ENCODE measurements at places on chromosomes 16 and 17.

- no peak for DNase-seq
Measured at GRCh38 chr16:88921591-88921990, 55.1 kb upstream of the PABPN1L start.

- no peak for DNase-seq
Measured at GRCh38 chr17:75228847-75229246, 23.4 kb downstream of the NUP85 start.

DNA sequence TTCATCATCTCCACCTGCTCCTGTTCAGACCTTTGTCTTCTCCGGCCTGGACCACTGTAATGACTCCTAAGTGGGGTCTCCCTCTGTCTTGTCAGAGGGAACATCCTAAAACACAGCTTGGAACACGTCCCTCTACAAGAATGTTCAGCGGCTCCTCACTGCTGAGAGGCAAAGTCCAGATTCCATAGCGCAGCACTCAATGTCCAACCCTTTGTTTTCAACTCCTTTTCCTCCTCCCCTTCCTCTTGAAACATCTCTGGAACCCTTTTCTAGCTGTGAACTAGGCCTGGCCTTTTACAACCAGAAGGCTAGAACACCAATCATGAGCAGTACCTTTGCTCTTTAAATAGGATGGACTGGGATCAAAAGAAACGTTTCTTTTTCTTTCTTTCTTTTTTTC lies 914 bp downstream of the C17orf50 start:
- no peak for DNase-seq

DNA sequence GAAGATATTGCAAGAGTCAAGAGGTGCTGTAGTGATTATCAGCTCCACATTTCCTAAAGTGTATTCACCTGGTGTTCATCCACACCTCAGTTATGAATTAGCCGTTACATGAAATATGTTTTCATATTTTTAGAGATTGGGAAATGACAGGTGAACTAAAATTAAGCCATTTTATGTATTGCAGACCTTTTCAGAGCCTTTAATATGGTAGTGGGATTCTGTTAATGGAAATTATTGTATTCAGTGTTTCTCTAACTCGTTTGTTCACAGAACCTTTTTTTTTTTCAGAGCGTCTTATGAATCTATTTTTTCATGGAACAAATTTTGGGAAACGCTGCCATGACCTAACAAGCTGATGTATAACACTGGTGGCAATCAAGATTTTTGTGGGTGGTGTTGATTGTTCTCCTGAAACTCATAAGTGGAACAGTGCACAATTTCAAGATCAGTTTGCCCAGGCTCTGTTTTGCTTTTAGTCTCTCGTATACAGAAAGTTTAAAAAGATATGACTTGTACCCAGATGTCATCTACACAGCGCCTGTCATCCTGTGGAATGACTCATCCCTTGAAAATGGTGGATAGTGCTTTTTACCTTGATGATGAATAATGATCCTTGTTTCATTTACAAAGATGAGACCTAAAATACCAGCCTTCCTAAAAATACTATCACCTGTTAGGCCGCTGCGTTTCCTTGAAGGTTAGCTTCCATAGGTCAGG lies 88.8 kb downstream of the ARHGAP44 start:
- no peak for DNase-seq

DNA sequence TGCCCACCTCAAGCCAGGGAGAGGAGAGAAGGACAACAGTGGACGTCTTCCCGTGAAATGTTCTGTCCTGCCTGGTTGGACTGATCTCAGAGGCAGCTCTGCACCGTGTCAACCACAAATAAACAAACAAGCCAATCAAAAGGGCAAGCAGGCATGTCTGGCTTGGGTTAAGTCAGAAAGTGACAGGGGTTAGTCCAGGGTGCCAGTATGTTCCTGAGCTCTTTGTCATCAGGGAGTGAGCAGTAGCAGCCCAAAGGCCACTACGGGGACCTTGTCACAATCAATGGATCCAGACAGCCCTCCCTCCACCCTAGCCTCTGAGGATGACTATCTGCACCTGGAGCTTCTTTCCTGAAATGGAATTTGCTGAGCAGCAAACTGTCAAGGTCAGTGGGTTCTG lies 35.0 kb downstream of the CNGB1 start:
- no peak for DNase-seq

DNA sequence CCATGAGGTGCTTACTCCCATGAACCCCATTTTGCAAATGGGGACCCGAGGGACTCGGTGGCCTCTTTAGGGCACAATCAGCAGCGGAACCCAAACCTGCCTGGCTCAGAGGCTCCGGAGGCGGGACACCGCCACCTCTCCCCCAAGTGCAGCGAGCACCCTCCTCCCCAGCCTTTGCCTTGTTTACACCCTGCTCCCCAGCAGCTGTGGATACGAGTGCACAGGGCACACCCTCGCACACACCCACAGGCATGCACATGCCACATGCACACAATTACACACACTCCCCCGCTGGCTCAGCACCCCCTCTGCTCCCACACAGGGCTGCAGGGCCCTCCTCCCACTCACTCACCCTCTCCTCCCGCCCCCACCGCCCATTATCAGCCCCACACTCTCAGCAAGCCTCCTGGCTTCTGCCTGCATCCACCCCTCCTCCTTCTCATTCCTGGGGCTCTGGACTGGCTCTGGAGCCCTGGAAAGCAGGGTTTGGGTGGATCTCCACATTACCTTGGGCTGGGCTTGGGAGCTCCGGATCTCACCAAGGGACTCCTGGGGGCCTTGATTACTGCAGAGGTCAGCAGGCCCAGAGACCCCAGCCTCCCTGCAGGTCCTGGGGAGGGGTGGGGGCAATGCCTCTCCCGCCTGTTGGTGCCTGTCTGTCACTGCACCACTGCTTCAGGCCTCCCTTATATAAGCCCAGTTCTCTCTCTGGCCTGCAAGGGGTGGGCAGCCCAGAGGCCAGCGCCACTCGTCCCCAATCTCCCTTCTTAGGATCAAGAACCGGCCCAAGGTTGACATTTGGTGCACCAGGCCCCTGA lies 6.4 kb downstream of the PDK2 start:
- DNase-seq, result no peak

DNA sequence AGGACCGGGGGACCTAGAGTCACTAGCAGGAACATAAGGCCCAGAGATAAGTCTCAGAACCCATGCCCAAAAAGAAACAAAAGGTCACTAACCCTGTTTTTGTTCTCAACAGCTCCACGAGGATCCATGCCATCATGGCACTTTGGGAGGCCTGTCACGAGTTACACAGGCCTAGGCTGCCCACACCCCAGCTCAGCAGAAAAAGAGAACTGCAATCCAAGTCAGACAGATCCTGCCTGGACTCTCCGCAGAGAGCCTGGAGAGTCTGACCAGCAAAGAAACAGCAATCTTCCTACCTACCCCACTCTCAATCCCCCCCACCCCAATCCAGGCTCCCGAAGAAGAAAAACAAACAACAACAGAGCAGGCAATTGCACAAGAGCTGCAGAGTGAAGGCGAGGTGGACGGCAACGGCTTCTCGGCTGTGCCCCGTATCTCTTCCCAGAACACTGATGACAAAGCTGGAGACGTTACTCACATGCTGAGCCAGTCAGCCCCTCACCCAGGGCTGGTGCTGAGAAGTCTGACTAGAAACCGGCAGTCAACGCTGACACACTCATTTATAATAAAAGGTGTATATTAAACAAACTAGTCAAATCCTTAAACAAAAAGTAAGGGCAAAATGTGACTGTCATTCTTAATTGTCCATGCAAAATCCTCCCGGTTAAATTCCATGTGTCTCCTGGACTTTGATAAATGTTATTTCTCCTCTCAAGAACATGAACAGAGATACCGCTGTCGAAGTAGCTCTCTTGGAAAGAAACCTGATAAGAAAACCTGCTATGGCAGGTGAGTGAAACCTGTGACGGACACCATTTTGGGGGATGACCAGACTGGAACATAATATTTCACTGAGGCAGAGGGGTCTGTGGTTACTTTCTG lies 89.3 kb downstream of the SMG6 start:
- DNase-seq, result peak; percentile 86

DNA sequence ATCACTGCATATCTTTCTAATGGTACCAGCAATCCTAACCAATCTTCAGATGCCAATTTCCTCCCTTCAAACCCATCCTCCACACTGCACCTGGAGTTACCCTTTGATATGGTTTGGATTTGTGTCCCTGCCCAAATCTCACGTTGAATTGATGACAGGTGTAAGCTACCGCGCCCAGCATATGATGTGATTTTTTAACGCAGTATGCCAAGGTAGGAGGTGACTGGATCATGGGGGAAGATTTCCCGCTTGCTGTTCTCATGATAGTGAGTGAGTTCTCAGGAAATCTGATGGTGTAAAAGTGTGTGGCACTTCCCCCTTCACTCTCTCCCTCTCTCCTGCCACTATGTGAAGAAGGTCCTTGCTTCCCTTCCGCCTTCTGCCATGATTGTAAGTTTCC lies 57.0 kb downstream of the TOX3 start:
- DNase-seq, result no peak

DNA sequence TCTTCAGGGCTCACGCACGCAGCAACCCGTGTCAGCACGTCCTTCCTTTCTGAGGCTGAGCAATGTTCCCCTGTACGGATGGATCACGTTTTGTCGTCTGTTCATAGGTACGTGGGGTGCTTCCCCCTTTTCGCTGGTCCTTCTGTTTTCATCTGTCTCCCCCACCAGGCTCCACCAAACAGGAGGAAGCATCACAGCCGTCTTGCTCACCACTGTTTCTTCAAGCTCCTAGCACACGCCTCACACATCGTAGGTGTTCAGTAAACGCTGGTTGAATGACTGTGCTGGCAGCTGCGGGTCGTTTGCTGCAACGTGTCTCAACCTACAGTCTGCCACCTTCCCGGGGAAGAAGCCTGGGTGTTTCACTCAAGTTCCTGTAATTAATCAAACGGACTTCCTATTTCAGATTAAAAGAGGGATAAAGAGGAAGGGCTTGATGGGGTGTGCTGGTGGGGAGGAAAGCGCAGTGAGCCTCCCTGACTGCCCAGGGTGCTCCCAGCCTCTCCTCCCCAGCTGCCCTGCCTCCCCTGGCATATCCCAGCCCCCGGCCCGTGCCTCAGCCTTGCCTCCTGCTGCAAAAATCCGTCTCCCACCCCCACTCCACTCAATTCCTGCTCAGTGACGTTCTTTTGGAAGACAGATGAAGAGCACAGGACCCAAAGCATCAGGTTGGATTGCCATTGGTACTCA lies 76.7 kb upstream of the DOC2B start:
- DNase-seq, result peak; percentile 57

DNA sequence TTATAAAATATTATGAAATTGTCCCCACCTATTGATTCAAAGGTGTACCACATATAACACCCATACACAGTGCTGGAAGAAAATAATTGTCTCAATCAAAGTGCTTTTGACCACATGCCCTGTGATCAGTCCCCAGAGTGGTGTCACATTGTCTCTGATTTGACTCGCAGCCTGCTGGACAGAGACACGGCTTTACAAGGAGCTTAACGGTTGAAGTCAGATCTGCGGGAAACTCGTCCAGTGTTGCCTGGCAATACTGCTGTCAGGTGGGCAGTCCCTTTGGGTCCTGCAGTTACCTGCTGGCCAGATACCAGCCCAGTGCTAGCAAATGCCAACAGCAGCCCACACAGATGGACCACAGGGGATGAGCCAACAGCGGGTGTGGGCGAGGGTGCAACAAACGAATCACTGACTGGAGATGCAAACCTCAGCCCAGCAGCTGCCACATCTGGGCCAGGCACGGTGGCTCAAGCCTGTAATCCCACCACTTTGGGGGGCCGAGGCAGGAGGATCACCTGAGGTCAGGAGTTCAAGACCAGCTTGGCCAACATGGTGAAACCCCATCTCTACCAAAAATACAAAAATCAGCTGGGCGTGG lies 26.2 kb upstream of the SSTR2 start:
- no peak for DNase-seq

DNA sequence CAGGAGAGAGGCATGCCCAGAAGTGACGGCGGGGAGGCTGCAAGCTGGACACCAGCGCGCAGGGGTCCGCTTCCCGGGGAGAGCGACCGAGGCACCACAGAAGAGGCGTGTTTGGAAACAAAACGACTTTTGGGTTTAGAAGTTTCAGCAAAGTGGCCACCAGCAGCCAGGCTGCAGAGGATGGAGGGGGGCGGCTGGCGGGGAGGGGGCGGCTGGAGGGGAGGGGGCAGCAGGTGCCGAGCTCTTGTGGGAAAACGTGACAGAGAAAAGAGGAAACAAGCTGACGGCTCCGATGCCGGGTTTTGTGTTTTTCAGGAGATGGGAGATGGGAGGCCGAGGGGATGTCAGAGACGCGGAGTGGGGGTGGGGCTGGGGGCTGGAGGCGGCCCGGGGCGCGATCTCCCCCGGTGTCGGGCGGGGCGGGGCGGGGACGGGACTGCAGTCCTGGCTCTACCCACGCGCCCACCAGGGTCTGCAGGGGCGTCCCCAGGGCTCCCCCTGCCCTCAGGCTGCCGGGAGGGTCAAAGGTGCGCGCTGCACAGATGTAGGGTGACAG lies 32.1 kb upstream of the RPH3AL start:
- peak; percentile 80 for DNase-seq

DNA sequence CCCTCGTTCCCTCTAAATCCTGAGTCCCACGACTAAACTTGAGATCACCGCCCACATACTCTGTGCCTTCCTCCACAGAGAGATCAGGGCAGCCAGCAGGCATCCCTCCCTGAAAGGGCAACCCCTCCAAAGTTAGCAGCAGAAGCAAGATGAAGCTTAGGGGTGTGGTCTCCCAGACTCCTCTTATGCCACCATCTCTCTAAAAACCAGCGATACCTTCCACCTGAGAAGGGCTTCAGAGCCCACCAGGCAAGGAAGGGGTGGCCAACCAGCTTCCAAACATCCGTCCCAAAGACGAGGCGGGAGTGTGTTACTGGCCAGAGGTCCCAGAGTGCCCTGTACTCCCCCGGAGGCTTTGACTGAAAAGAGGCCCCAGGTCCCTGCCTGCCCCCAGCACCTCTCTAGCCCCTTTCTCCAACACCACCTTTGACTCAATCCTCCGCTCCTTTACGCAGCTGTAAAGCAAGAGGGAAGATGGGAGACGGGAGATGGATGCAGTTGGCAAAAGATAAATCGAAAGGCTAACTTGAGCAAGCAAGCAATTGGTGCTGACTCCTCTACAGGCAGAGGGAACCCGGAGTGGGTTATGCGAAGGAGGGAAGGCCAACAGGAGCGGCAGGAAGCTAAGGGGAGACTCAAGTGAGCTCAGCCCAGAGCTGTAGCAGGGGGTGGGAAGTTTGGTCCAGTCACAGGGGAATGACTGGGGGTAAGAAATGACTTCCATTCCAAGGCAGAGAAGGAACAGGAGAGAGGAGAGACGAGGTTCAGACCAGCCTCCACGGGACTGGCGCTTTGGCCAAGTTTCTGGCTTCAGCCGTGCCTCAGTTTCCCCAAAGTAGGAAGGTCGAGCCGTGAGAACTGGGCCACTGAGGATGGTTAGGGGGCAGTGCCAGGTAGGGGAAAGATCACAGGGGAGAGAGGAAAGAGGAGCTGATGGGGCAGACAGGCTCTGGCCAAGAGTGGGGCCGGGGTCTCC lies 1.0 kb downstream of the ST3GAL2 start:
- DNase-seq, result no peak
